Thoracic aorta (tissue), 2 donors: ENCODE measurements at places on chromosomes 5 and 9.

DNA sequence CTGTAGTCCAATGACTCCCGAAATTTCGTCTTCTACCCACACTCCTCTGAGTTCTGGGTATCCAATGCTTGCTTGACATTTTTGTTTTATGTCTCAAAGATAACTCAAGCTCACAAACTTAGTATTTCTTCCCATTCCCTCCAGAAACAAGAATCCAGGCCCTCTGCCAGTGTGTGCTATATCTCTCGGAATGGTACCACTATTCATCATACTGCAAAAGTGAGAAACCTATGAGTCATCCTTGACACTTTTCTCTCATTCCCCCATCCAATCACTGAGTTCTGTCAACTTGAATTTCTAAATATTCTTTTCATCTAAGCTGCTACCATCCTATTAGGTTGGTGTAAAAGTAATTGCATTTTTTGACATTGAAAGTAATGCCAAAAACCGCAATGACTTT is 9.8 kb downstream of the SLC12A2 start:
- no peak for DNase-seq

GRCh38 chr5:181053488-181054121 is 13.5 kb downstream of the BTNL9 start:
- no peak for DNase-seq

GRCh38 chr5:149680810-149681221 is 49.3 kb upstream of the PPARGC1B start:
- DNase-seq = no peak

GRCh38 chr9:93808115-93809029 is 146.8 kb downstream of the BARX1 start:
- no peak for DNase-seq

DNA sequence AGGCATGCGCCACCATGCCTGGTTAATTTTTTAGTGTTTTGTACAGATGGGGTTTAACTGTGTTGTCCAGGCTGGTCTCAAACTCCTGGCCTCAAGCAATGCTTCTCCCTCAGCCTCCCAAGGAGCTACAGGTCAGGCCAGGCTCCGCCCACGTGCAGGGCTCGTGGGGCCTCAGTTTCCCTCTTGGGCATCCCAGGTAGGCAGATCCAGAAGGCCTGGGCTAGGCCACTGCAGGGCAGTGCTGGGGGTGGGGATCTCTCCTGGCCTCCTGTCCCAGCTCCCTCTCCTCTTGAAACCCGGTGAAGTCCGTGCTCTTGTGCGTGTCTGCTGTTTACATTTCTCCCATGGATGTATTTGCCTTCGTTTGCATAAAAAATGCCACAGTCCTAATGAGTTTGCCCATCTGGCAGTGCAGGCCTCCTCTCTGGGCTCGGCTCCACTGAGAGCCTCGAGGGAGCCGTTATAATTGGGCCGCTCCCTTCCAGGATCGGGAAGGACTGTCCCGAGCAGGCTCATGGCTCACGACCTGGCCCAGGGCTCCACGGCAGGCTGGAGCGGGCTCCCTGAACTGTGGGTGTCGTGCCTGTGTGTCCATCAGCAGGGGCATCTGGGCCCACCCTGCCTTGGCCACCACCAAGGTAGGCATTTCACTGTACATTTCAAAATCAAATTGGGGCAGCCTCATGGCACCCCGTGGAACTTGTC is 52.6 kb upstream of the RUFY1 start:
- DNase-seq = no peak
